NB4 (cell line): ENCODE measurements at places on chromosomes 11 and 22.

DNA sequence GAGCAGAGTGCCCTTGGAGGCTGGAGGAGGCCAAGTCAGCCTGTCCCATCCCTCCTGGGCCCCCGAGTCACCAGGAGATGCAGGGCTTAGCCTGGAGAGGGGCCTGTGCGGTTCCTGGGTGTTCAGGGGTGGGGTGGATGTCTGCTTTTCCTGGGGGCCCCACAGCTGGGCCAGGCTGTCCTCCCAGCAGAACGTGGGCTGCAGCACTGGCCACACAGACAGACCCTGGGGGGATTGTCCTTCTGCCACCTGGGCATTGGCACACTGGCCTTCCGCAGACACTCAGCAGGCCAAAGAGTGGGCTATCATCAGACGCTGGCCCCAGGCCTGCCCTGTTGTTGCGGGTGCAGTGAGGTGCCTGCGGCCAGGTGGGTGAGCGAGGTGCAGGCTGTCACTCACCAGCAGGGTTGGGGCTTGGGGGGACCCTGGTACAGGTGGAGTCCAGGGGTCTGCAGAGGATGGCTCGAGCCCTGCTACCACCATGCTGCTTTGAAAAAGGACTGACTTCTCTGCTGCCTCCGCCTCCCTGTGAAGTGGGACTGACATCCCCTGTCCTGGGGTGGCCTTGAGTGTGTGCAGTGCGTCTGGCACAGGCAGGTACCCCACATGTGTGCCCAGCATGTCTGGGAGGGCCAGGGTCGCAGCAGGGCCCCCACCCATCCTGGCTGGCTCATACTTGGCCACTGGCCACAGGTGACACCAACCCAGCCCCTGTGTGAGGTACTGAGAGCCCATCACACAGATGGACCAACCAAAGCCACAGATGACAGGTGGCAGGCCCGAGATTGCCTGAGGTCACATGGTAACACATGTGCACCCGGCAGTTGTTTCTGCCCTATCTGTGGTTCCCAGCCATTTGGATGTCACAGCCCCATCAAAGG, 39.0 kb upstream of the KCNQ1OT1 start:
- no peak for DNase-seq

DNA sequence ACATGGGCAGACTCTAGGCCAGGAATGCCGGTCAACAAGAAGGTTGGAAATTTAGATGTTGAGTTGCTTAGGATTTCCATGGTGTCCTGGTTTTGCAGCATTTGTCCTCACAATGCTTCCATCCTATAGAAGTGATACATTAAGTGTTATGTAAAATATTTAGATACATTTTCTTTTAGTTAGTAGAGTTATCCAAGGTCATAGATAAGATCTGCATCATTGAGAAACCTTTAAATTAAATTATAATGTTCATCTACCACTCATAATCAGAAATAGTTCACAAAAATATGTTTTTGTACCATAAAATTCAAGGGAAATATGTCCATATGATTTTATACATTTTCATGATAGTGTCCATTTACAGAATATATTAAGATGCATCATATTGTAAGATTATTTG, at the start of gene OR51F1:
TSS of gene OR51F1 (minus strand) at position 101 of the 400 bp plus-strand sequence. CDS start at position 101, 0 bp downstream.
- DNase-seq = no peak

DNA sequence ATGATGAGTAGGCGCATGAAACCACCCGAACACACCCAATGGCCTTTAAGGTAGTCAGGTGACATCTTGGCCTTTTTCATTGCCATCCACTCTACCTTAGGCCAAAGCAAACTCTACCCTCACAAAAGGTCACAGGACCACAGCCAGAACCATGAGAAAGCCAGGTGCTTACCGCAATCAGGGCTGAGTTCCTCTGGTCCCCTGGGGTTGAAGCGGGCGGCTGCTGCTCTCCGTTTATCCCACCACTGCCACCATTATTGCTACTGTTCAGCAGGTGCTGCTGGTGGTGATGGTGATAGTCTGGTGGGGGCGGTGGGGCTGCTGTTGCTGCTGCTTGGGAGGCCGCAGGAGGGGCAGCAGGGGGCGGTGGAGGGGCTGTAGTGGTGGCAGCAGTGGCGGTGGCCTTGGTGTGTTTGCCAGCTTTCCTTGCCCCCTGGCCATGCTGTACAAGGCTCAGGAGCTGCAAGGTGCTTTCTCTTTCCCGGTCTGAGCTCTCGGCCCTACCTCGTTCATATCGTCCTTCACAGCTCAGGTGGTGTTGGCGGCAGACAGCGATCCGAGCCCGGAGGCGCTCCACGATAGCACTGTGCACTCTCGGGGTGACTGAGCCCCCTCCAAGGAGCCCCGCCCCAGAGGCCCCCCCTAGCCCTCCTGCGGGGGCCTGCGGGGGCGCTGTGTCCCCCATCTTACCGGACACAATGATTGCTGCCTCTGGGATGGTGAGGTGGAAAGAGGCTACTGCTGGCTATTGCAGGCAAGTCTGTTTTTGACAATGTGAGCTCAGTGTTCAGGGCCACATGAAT, 1.6 kb downstream of the MAML2 start:
- DNase-seq = peak; percentile 43

DNA sequence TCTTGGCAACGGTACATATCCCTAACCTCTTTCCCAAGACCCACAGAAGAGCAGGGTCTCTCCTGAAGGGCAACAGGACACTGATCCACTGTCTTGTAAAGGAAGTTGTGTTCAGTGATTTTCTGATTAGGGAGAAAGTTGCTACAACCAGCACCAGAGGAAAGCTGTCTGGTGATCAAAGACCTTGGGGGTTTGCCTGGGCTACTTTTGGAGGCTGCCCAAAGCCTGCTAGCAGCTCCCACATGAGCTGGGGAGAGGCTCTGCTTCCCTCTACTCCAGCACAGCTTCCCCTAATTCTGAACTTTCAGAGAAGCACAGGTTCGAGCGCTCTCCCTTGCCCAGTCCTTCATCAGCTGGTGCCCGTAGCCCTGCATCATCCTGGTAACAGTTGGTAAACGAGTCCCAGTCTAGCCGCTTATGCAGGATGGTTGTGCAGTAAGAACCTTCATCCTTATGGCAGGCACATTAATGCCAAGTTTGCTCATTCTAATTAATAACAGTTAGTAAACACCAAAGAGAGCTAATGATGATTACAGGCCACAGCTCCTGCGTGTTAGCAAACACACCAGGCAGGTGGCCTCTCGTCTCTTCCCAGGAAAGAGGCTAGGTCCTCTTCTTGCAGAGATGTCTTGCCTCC, 173.1 kb downstream of the NTM start:
- DNase-seq = no peak

- peak; percentile 31 for DNase-seq
Observed at GRCh38 chr11:74989260-74989638, 516 bp downstream of the NEU3 start.

GRCh38 chr11:114077482-114078305, 18.2 kb downstream of the ZBTB16 start:
- peak; percentile 66 for DNase-seq

DNA sequence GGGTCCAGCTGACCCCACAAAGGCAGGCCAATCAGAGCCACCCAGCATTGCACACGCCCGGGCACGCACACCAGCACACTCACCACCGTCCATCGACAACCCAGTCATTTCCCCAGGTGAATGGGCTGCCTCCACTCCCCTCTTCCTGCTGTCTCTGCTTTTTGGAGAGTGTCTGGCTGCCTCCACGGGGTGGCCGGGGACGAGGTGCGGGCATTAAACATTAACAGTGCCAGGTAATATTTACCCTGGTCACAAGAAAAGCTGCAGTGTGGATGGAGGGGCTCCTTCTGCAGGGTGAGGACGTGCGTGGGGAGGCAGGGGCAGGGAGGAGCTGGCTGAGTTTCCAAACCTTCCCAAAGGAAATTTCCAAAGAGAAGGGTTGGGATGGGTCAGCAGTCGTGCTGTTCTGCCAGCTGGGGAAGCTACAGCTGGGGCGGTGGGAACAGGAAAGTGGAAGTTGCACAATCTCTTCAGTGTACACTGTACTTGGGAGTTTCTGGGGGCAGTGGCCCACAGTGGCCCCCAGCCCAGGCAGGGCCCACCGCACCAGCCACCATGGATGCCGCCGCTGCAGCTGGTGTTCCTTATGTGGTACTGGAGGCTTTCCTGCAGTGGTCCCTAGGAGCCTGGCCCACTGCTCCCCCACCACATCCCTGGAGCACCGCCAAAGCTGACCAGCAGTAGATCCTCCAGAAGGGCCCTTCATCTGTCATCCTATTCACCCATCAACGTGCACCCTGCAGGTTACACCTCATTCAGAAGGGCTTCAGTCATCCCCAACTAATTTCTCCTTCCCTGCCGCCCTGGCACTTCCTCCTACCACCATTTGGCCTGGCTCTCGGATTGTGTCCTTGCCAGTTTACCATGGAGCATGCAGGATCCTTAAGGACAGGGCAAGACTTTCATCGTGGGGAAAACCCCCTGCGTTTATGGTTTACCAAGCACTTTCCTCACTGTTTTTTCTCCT, at the start of gene FXYD2:
TSS of gene FXYD2 (minus strand) at position 174 of the 967 bp plus-strand sequence. CDS start at position 108, 66 bp downstream.
- no peak for DNase-seq

DNA sequence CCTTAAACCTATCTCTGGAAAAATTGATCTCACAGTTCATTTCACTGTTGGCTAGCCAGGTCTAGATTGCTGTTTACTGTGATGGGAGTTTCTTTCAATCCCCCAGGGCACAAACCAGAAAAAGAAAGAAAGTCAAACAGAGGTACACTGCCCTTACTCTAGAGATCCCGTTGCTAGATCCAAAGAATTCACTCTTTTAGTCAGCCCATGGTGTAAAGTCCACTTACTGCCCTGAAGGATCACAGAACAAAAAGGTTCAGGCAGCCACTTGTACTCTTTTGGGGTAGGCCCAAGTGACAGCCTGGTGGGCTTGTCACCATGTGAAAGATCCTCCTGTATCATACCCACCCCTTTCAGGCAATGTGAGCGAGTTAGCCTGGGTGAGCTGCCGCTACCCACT, 162.6 kb upstream of the CCDC179 start:
- no peak for DNase-seq

DNA sequence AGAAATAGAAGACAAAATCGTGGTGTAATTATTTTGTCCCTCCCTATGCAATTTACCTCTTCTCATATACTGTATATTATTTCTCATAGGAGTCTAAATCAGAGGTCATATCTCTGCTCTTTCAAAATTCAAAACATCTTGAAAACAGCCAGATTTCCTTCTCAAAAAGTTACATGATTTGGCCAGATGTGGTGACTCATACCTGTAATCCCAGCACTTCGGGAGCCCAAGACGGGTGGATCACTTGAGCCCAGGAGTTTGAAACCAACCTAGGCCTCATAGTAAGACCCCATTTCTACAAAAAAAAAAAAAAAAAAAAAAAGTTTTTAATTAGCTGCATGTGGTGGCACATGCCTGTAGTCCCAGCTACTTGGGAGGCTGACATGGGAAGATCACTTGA, 29.0 kb upstream of the DNAJB7 start:
- no peak for DNase-seq
